ENCODE measurements at places on chromosomes 3 and 15. TPM values are rescaled to one million over a fixed set of nuclear protein-coding genes. Genes with fewer than 3 reads are reported as not detected.

The IMPG2 gene
- total RNA-seq: not detected

GRCh38 chr3:5186089-5186857, 1.2 kb upstream of the EDEM1 start:
- peak; percentile 4 for DNase-seq

The SCAMP5 gene
- 3.0 TPM for total RNA-seq

The C3orf70 gene
- total RNA-seq: not detected

The FGF7 gene
- total RNA-seq: not detected

- DNase-seq: peak; percentile 79
These were observed 545.0 kb downstream of the ZPLD1 start for GRCh38 chr3:102979682-102980354.

- DNase-seq: no peak
These were observed 9.1 kb upstream of the OXTR start for GRCh38 chr3:8778475-8778874.

The GOLGA8M gene
- total RNA-seq: not detected

- DNase-seq: no peak
These were observed 70.5 kb upstream of the PLXND1 start for GRCh38 chr3:129676985-129677384.

DNA sequence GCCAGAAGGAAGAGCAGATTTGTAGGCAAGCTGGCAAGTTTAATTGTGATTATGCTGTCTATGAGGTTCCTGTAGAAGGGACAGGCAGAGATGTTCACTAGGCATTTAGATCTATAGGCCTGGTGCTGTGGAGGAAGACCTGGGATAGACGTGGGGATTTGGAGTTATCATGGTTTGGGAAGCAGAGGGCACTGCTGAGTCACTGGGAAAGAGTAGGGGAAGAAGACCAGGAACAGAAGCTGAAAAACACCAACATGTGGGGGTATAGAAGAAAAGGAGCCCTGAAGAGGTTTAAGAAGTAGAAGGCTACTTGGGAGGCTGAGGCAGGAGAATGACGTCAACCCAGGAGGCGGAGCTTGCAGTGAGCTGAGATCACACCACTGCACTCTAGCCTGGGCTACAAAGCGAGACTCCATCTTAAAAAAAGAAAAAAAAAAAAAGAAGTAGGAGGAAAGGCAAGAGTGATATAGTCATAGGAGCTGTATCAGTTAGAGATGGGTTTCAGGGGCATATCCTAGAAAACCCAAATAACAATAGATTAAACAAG, 19.3 kb downstream of the GRK7 start:
- peak; percentile 29 for DNase-seq

DNA sequence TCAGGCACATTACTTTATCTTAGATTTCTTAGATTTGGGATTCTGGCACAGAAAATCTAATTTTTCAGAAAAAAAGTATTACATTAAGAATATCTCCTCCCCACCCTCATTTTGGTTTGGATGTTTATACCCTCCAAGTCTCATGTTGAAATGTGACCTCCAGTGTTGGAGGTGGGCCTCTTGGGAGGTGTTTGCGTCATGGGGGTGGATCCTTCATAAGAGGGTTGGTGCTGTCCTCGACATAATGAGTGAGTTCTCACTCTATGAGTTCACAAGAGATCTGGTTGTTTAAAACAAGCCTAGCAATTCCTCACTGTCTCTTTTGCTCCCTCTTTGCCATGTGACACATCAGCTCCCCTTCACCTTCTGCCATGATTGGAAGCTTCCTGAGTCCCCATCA, 45.6 kb upstream of the WWTR1 start:
- no peak for DNase-seq

GRCh38 chr3:165805946-165806561, 31.2 kb downstream of the BCHE start:
- no peak for DNase-seq

The INSYN1 gene
- not detected for total RNA-seq

The RAB5A gene
- 29.7 TPM for total RNA-seq

The C2CD4A gene
- total RNA-seq: 0.10 TPM

DNA sequence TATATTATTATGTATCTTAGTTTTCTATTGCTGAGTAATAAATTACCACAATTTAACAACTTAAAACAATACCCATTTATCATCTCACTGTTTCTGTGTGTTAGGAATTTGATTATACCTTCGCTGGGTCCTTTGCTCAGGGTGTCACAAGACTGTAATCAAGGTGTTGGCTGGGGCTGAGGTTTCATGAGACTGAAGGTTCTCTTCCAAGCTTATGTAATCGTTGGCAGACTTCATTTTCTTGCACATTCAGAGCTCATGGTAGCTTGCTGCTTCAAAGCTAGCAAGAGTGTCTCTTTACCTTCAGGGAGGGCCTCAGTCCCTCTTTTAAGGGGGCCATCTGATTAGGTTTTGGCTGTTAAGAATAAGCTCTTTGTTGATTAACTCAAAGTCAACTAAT, 293.1 kb downstream of the POLQ start:
- no peak for DNase-seq

- no peak for DNase-seq
These were observed 43.2 kb upstream of the SKOR1 start for GRCh38 chr15:67781907-67782690.

GRCh38 chr3:119579366-119580066, at the start of gene ADPRH:
Gene ADPRH (plus strand): TSS chr3:119579492. CDS start chr3:119582170, 2,678 bp downstream.
- peak; percentile 66 for DNase-seq

DNA sequence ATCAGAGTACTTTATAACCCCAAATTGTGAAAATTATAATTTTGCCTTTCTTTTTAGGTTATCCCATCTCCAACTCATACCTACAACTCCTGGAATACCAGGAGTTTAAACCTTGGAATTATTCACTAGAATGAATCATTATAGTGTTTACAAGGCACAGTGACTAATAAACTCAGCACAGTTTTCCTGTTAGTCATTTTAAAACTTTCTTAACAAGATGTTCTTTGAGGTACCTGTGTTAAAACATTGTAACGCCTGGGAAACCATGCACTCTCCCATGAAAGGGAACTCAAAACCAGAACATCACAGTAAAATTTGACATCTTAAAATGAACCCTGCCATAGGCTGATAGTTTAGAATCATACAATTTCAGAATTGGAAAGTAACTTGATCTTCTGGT, 132.4 kb upstream of the OSTN start:
- no peak for DNase-seq

DNA sequence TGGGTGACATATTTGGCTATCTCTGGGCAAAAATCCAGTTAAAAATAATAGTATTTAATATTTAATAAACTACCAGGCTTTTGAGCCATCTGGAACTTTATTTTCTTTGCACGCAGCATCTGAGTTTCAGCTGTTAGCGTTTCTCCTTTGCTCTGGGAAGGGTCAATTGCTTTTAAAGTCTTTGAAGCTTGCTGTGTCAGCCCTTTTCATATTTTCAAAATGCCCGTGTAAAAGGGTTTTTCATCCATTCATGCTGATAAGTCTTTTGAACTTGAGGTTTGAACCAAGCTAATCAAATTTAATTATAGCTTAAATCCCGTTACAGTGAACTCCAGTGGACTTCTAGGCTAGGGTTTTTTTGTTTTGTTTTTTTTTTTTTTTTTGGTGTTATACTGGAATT, 79.1 kb downstream of the SLC25A26 start:
- no peak for DNase-seq

- DNase-seq: no peak
These were observed 14.8 kb upstream of the INSYN1 start for GRCh38 chr15:73767806-73768501.

- DNase-seq: no peak
These were observed 11.0 kb upstream of the KNG1 start for GRCh38 chr3:186705882-186706780.

- DNase-seq: peak; percentile 96
These were observed 6.9 kb downstream of the PLCH1 start for GRCh38 chr3:155737844-155738460.

- DNase-seq: no peak
These were observed 88.2 kb downstream of the RBPMS2 start for GRCh38 chr15:64687172-64687571.

The PLSCR2 gene
- total RNA-seq: not detected

DNA sequence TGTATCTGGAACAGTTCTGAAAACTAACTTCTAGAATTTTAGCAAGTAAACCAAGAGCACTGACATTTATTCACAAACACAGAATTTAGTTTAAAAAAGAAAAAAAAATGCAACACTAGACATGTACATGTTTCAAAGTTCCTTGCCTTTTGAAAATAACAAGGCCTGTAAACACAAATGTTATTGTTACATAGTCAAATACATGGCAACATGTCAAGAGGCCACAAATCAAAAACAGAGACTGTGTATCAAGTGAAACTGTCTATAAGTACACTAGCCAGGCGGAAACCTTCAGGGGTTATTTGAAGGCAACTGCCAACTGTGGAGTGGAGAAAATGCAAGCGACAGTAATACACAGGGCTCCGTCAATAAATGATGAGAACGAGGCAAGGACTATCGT, 547.6 kb downstream of the FOXP1 start:
- no peak for DNase-seq

DNA sequence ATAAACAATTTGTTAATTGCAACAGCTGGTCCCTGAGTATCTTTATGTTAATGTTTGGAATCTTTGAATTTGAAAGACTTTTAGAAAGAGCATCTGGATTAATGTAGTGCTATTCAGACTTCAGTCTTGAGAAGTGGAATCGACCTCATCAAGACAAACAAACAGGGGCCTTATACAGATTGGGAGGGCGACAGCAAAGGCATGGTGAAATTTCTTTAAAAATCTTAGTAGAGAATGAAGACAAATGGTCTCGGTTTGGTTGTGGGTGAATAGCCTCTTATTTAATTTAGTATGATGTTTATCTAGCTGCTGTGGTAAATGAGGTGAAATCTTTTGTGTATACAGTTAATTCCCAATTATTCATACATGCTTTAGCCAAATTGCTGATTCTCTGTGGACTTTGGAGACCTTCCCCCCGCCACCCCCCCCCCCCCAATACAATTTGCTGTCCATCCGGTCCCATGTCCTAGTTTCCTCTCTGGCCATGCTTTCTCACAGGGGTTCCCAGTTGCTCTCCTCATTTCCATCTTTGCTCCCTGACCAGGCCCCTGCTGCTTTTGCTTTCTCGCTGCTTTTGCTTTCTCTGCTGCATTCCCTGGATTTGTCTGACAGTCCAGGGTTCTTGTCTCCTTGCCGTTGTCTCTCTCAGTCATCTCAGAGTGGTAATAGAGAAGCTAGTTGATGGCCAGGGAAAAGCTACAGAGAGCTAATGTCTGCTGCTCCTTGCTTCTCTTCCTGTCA, 135.3 kb downstream of the FNDC3B start:
- DNase-seq: no peak

DNA sequence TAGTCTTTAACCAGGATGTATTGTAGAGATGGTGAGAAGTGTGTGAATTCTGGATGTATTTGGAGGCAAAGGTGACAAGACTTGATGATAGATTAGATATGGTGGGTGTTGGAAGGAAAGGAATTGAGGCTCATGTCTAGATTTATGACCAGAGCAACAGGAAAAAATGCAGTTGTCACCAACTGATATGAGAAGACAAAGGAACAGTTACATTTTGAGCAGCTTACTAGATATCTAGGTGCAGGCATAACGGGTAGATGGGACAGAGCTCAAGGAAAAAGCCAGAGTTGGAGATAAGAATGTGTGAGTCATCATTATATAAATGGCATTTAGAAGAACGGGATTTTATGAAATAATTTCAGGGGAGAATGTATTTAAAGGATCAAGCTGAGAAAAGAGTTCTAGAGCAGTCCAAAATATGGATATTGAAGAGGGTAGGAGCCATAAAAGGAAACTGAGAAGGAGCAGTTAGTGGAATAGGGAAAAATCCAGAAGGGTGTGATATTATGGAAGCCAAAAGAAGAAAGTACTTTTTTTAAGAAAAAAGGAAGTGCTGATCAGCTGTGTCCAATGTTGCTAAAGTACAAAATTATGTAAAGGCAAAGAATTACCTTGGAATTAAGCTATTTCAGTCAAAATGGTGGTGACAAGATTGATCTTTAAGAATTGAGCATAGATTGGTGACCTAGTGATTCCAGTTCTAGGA, 262.5 kb downstream of the CGGBP1 start:
- no peak for DNase-seq

DNA sequence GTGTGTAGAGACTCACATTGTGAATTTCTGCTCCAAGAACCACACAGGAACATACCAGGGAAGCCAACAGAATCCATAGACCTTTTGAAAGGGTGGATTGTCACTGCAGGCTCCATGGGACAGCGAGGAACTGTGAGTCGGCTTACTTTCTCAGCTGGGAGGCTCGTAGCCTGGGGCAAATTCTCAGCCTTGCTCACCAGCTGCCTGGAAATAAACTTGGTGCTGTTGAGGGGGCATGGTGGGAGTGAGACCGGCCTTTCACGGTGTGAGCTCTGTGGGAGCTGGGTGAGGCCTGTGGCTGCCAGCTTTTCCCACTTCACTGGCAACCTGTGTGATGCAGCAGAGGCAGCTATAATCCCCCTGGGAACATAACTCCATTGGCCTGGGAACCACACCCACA, 146.6 kb upstream of the P2RY1 start:
- no peak for DNase-seq

DNA sequence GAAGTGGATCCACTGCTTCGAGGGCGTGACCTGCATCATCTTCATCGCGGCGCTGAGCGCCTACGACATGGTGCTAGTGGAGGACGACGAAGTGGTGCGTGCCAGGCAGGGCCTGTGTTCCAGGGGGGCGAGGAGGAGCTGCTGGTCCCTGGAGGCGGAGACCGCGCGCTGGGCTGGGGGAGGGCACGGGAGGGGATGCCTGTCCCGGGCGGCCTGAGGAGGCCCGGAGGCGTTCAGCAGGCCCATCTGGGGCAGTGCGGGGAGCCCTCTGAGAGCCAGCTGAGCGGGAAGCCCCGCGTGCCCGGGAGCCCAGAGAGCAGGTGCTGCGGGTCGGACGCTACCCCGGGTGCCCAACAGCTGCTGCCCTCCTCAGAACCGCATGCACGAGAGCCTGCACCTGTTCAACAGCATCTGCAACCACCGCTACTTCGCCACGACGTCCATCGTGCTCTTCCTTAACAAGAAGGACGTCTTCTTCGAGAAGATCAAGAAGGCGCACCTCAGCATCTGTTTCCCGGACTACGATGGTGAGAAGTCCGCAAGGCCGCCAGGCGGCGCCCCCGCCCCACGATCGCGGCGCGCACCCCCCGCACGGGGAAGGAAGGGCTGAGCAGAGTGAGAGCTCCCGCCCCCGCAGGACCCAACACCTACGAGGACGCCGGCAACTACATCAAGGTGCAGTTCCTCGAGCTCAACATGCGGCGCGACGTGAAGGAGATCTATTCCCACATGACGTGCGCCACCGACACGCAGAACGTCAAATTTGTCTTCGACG, 2.9 kb downstream of the GNAT1 start:
- DNase-seq: peak; percentile 35

The GOLGA6L24 gene
- total RNA-seq: not detected

The IDH3A gene
- total RNA-seq: 35.8 TPM

The FOXB1 gene
- total RNA-seq: 0.05 TPM

- DNase-seq: no peak
These were observed 77.6 kb downstream of the POLR2M start for GRCh38 chr15:57784081-57784511.

DNA sequence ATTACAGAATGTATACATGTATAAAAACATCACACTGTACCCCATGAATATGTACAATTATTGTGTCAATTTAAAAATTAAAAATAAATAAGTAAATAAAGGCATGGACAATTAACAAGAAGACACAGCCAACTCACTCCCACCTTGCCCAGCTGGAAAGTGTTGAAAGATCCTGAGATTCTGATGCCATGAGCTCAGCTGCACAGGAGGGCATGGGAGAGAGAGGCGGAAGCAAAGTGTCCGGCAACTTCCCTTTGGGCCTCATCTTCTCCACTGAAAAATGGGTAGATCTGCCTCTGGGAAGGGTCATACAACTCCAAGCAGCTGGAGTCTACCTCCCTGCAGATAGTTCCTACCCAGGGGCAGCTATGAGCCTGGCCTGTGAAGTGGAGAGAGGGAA, 277.3 kb downstream of the UACA start:
- DNase-seq: no peak

The ZBED2 gene
- total RNA-seq: not detected
